ENCODE measurements at places on chromosomes 12 and 14.

GRCh38 chr12:112116232-112117060 is 7.9 kb upstream of the NAA25 start:
- peak; percentile 51 for DNase-seq

- no peak for DNase-seq
Measured at GRCh38 chr14:100790502-100791347, 35.2 kb upstream of the MEG3 start.

DNA sequence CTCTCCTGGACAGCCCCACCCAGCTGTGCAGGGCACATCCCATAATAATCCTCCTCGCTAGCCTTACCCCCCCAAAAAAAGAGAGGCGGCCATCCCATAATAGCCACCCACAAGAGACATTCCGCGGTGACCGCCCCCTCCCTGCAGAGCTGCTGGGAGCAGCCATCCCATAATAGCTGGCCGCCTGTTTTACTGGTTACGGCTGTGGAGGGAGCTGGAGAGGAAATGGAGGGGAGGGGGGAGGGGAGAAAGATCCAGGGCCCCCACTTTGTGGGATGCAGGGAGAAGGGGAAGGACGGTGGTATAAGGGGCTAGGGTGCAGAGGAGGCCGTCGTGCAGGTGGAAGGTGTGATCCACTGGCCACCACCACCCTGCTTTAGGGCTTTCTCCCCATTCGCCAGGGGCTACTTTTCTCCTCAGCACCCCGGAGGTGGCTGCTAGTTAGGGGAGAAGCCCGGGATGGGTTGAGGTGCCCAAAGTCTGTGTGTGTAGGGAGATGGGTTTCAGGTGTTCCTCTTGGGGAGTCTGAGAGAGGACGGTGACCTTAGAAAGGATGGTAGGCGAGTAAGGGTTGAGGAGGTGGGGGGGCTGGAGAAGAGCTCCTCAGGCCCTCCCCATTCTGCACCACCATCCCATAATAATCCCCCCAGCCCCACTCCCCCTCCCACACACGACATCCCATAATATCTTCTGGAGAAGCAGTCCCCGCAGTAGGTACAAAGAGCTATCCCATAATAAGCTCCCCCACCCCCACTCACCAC is 6.0 kb upstream of the CHD4 start:
- peak; percentile 69 for DNase-seq

DNA sequence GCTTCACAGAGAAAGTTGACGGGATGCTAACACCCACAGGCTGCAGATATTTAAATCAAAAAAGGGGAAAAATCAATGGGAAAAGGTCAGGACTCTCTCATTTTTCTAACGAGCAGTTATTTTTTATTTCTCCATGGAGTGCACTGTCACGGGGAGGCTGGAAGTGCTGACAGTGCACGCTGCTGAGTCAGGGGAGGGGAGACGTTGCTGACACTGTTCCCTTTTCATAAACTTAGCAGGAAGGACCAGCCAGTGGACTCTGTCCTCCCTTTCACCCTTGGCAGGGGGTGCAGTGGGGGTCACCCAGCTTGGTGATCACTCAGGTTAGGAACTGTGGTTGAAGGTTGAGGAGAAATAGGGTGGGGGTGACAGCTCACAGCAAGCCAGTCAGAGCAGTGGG is 65.6 kb upstream of the FUT8 start:
- DNase-seq: no peak

DNA sequence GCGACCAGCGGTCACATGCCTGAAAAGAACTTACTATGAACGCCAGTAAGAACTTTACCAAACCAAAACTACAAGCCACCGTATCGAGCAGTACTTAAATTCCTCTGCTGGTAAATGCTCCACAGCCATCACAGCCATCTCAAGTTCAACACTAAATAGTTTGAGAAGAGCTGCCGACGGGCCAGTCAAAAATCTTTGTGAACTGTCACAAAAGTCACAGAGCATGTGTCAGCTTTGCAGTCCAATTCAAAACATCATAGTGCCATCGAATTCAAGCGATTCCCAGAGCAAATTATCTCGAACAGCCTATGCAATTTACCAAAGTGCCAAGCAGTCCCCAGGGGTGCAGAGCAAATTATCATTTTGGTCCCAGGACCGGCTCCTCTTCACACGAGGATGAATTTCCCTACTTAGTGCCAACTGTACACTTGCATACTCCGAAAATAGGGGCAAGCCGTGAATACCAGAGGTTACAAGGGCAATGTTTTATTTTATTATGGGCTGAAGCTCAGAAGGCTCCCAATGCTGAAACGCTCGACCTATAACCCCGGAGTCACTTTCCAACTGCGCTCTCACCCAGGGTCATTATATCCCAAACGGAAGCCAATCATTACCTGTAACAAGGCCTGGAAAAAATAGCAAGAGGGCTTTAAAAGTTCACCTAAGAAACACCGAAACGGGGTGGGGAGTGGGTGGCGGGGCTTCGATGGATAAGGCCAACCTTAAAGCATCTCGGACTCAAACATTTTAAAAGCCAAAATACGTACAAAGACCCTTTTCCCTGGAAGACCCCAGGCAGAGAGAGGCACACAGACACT is 1.1 kb downstream of the LRP6 start:
- peak; percentile 16 for DNase-seq

DNA sequence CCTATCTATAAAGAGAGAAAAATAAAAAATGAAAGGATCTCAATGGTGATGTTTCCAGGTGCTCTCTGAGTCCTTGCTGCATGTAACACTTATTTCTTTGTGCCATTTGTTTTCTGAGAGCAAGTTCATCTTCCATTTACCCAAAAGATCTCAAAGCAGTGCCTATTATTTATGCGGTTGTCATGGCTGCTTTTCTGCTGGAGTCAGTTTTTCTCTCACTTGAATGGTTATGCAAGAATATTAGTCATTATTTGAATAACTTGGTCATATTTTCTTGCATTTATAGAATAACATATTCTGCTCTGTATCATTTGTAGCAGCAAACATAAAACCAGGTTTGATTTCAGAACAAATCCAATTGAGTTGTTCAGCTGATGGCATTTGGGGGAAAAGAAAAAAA is 141.8 kb upstream of the G2E3 start:
- DNase-seq: no peak

DNA sequence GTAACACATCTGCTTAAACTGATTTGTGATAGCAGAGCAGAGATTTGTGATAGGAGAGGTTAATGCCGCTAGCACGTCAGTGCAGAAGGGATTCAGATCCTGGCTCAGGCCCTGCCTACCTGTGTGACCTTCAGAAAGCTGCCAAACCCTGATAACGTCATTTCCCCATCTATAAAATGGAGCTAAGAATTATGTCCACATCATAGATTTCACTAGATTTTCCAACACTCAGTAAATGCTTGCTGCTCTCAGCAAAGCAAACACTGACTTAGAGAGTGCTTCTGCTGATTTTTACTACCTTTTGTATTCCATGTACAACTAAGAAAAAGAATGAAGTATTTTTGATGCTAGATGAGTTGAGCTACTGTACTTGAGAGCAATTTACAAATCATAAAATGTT is 261.4 kb downstream of the ITPR2 start:
- no peak for DNase-seq

GRCh38 chr14:74018174-74018585 is 908 bp downstream of the ENTPD5 start:
- peak; percentile 17 for DNase-seq

DNA sequence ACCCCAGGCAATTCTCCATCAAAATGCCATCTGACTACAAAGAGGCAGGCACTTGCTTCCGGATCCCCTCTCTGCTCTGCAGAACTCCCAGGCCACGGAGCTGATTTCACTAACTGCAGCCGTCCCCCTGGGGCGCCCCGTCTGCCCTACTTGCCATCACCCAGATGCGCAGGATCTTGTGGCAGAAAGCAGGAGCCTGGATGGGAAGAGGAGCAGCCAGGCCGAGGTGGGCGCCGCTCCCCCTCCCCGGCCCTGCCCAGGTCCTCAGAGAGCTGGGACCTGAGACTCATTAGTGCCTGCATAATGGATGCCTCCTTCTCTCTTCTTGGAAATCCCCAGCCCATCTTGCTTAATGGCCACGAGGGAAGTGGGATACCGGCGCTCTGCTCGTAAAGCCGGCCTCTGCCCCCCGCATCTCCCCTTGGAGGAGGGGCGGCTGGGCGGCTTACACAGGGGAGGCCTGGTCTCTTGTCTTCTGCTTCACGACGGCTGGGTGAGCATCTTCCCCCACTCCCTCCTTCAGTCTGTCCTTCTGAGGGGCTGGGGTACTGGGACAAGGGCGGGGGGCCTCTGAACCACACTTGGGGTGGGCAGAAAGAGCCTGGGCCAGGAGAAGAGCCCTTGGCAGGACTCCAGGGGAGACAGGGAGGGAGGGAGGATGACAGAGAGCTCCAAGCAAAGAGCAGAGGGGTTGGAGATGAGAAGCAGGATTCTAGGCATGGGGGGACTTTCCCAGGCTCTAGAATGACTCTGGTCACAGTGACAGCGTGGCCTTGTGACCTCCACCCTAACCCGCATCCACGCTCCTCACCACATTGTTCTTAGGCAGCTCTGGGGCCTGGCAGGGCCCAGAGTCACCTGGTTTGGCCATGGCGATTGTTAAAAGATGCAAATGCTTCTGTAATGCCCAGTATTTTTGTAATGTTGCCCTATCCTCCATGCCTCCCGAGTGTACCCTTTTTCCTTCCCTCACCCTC is 19.4 kb upstream of the EML1 start:
- DNase-seq: no peak

DNA sequence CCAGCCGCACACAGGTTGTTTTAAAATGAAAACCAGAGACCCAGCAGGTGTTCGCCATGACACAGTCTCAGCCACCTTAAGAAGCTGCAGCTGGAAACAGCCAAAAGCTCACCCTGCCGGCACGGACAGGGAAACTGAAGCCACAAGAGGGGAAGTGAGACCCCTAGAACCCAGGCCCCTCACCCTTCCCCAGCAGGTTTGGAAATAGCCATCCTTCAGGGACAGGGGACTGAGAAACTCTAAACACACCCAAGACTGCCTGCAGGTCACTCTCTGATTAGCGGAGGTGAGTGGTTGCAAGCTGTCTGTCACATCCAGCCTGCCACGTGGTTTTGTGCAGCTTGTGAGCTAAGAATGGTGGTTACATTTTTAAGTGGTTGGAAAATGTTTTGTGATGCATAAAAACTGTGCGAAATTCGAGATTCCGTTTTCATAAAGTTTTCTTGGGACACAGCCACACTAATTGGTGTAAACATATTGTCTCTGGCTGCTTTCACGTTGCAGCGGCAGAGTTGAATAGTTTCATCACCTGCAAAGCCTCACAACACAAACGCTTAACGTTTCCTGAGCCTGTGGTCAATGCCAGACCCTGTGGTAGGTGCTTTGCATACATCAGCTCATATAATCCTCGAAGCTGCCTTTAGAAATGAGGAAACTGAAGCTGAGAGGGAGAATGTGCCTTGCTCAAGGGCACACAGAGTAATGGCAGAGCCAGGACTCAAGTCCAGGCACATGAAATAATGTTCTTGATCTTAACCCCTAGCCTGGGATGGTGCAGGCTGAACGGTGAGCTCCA is 1.7 kb upstream of the SELPLG start:
- DNase-seq: no peak

DNA sequence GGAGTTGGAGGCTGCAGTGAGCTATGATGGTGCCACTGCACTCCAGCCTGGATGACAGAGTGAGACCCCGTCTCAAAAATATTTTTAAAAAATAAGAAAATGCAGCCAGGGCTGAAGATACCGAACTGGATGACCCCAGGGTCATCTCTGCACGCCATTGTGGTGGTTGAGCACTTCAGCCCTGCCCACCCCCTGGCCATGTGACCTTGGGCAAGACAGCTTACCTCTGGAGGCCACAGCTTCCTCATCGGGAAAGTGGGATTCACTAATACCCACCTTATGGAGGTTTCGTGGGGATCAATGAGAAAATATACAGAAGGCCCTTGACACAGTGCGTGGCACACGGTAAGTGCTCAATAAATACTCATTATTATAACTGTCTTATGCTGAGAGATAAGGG is 25.5 kb downstream of the MVK start:
- DNase-seq: no peak

DNA sequence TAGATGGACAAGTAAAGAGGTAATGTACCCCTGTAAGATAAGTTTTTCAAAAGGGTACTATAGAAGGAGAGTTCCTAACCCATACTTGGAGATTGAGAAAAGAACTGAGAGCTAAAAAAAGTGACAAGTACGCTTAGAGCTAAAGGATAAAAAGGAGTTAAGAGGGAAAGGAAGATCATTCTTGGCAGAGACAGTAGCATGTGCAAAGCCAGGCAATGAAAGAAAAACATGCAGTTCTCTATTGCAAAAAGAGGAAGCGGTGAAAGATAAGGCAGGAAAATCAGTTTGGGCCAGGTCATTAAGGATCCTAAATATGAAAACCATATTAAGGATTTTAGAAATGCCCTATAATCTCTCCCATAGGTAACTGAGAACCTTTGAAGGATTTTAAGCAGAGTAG is 500.4 kb upstream of the GARIN6 start:
- no peak for DNase-seq

GRCh38 chr14:58907803-58908202 is 270.0 kb downstream of the DACT1 start:
- DNase-seq: no peak

DNA sequence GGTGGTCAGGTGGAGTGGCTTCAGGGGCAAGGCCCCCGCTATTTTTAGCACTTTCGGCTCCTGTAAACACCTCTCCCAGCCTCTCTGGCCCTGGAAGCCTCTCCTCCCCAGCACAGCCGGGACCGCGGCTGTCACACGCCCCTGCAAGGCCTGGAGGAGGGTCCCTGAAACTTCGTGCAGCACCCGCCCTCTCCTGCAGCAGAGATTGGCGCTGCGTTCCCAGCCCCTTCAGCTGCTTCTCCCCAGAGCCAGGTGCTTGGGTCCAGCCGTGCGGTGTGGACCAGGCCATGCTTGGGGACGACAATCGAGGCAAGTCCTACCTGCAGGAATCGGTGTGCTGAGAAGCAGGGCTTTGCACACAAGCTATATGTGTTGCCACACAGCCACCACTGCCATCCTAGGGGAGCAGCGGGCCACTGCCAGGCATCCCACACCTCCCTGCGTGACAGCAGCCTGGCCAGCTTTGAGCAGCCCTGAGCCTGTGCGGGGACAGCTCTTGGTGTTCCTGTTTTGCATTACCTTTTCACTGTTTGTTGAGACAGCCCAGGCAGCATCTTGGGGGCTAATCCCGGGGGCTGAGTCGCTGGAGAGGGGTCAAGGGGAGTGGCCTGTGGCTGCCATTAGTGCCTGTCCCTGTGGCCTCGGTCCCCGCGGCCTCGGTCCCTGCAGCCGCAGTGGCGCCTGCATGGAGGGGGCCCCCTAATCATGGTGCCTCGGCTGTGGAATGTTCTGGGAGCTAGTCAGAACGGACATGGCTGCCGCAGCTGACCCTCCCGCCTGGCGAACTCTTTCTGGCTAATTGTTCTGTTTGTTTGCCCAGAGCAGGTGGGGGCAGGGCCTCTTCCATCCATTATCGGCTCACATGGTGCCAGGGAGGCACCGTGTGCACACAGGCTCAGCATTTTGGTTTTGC is 27.6 kb upstream of the TRAF3 start:
- DNase-seq: peak; percentile 37

- no peak for DNase-seq
Measured at GRCh38 chr14:96634896-96635295, 132.7 kb downstream of the PAPOLA start.

- peak; percentile 47 for DNase-seq
Measured at GRCh38 chr12:58888131-58888783, 32.0 kb downstream of the LRIG3 start.
